ENCODE measurements at places on chromosomes 16 and 17. TPM values are rescaled to one million over a fixed set of nuclear protein-coding genes. Genes with fewer than 3 reads are reported as not detected.

The KRT27 gene
- total RNA-seq = not detected

The PRR15L gene
- total RNA-seq = not detected

The NPIPA5 gene
- 13.6 TPM for total RNA-seq

The SCGB1C2 gene
- total RNA-seq = not detected

The ARHGDIG gene
- total RNA-seq = not detected

The KRT12 gene
- not detected for total RNA-seq

The ITGB4 gene
- total RNA-seq = 1.9 TPM

The KRT16 gene
- total RNA-seq = not detected

The RAB26 gene
- total RNA-seq = not detected

The SLC25A10 gene
- 39.6 TPM for total RNA-seq

The TLCD3B gene
- total RNA-seq = 1.4 TPM

The PRSS8 gene
- total RNA-seq = not detected

The ZNF48 gene
- total RNA-seq = 18.2 TPM

The GOSR1 gene
- 48.6 TPM for total RNA-seq

The TNFRSF12A gene
- total RNA-seq = 4.3 TPM

The SLC16A11 gene
- 1.9 TPM for total RNA-seq

The GAA gene
- 43.1 TPM for total RNA-seq

The SMIM36 gene
- not detected for total RNA-seq

The CCR7 gene
- total RNA-seq = 120 TPM

The VAT1L gene
- total RNA-seq = not detected

The ARHGAP44 gene
- total RNA-seq = 0.06 TPM

The PRAC1 gene
- not detected for total RNA-seq

The COL1A1 gene
- 1.0 TPM for total RNA-seq

The TLK2 gene
- 34.9 TPM for total RNA-seq

The ARHGAP27 gene
- 35.9 TPM for total RNA-seq

The LGALS9B gene
- total RNA-seq = not detected

The KRT20 gene
- not detected for total RNA-seq

The WNT9B gene
- total RNA-seq = not detected

The HBQ1 gene
- 1.3 TPM for total RNA-seq

The NTN1 gene
- total RNA-seq = 0.42 TPM

The IGF2BP1 gene
- total RNA-seq = 0.40 TPM

The XPO6 gene
- 228 TPM for total RNA-seq

The IL17C gene
- not detected for total RNA-seq

The TNS4 gene
- 5.1 TPM for total RNA-seq

The CPD gene
- 29.8 TPM for total RNA-seq

The TBC1D3C gene
- total RNA-seq = 2.3 TPM

The NPIPB8 gene
- 0.90 TPM for total RNA-seq

The MYL11 gene
- total RNA-seq = 1.6 TPM

The TIGD7 gene
- total RNA-seq = 4.5 TPM

The ATP2A3 gene
- 112 TPM for total RNA-seq

The NOG gene
- 0.15 TPM for total RNA-seq

The AANAT gene
- total RNA-seq = not detected

The CDH8 gene
- not detected for total RNA-seq

The NEUROD2 gene
- total RNA-seq = not detected

The KIF18B gene
- 35.7 TPM for total RNA-seq

Data from activated CD8-positive, alpha-beta memory T cell treated with anti-CD3 and anti-CD28 coated beads for 36 hours (primary cell).